Suprapubic skin (tissue), 4 donors: ENCODE measurements at places on chromosomes 16 and 17. TPM values are rescaled to one million over a fixed set of nuclear protein-coding genes. Genes with fewer than 3 reads are reported as not detected.

DNA sequence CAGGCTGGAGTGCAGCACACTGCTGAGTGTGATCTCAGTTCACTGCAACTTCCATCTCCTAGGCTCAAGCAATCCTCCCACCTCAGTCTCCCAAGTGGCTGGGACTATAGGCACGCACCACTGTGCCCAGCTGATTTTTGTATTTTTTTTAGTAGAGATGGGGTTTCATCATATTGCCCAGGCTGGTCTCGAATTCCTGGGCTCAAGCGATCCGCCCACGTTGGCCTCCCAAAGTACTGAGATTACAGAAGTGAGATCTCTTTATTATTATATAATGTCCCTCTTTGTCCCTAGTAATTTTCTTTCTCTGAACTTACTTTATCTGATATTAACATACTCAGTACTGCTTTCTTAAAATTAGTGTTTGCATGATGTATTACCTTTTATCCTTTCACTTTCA lies 8.3 kb downstream of the CFAP97D1 start:
- DNase-seq, result no peak

- DNase-seq, result no peak
Observed at GRCh38 chr16:87388818-87389134, 3.4 kb upstream of the MAP1LC3B start.

- no peak for DNase-seq
Observed at GRCh38 chr16:28589069-28589468, 7.8 kb downstream of the SULT1A2 start.

CCR7 gene
- total RNA-seq, result not detected

- no peak for DNase-seq
Observed at GRCh38 chr16:85449191-85449884, 163.8 kb upstream of the GSE1 start.

DNA sequence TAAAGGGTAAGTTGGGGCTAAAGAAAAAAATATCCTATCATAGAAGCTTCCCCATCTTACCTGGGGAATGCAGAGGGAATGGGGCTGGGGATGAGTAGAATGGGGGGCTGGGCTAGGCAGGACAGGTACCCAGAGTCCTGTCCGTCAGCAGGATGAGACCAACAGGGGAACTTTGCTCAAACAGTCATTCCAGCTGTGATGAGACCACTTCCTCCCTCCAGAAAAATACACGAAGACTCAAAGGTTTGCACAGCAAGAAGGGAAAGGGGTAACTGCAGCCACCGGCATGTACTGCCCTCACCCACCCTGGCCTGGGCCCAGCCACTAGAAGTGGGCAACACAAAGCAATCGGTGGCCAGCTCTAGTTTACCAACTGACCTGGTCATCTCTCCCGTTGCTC lies 20.7 kb upstream of the SLC35B1 start:
- no peak for DNase-seq

SCGB1C2 gene
- total RNA-seq, result not detected

GRCh38 chr16:50372611-50373344 lies 4.0 kb upstream of the BRD7 start:
- no peak for DNase-seq

NR1D1 gene
- total RNA-seq, result 62.1 TPM

NOXO1 gene
- total RNA-seq, result 1.1 TPM

GRCh38 chr17:49521088-49521450 lies 26.0 kb downstream of the NGFR start:
- peak; percentile 24 for DNase-seq

DNA sequence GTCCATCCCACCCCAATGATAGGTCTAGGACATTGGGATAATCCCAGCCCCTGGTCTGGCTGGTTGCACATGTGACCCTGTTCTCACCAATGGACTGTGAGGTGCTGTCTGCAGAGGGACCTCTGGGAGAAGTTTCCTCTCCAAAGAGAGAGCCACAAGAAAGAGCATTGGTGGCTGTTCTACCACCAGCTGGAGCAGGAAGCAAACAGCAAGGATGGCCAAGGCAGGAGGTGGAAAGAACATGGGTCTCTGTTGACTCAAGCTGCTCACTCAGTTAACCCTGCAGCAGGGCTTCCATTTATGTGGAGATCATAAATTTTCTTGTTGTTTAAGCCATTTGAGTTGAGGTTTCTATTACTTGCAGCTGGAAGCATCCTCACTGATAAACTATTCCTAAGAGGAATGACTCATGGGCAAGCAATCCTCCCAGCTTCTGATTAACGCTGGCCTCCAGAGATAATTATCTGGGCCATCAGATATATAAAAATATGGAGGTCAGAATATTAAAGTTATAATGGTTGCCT lies 52.6 kb downstream of the CYB5B start:
- no peak for DNase-seq

ANKFY1 gene
- 38.9 TPM for total RNA-seq

TBC1D3L gene
- 18.1 TPM for total RNA-seq

DNA sequence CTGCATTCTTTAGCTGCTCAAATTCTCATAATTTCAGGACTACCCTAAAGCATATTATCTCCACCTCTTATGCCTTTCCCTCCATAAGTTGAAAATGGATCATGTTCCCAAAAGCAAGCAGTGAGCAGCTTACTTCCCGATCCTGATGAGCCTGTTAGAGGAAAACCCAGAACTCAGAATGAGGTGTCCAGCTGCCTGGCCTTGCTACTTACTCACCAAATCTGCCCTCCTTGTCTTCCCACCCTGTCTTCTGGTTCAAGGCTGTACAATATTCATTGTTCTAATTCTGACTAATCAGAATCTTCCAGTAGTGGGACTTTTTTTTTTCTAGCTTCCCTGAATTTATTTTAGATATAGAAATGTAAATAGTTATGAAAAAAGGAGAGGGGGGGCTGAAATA lies 10.8 kb downstream of the LYRM1 start:
- no peak for DNase-seq

RGS11 gene
- 0.30 TPM for total RNA-seq

GRCh38 chr16:87619360-87620200 lies 17.3 kb downstream of the JPH3 start:
- no peak for DNase-seq
